ENCODE measurements at places on chromosomes 3 and 15.

DNA sequence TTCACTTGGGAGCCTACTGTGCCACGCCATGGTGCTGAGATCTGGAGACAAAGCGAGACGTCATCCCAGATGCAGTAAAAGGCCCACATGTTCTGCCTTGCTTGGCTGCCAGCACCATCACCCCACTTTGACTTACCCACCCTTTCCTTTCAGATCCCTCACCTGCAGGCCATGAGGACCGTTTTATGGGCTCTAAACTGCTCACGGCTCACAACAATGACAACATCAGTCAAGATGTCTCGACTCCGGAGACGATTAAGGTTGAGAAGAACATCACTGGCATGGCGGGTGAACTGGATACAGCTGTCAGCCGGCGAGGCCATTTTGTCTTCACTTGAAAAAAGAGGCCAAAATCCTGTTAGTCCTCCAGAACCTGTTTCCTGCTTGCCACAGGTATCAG is 11.9 kb downstream of the BCL6 start:
- no peak for DNase-seq

- DNase-seq: no peak
These were observed 192.0 kb downstream of the UBE3A start for GRCh38 chr15:25246641-25247406.

GRCh38 chr15:100728371-100729201 is 126.2 kb downstream of the ASB7 start:
- no peak for DNase-seq

DNA sequence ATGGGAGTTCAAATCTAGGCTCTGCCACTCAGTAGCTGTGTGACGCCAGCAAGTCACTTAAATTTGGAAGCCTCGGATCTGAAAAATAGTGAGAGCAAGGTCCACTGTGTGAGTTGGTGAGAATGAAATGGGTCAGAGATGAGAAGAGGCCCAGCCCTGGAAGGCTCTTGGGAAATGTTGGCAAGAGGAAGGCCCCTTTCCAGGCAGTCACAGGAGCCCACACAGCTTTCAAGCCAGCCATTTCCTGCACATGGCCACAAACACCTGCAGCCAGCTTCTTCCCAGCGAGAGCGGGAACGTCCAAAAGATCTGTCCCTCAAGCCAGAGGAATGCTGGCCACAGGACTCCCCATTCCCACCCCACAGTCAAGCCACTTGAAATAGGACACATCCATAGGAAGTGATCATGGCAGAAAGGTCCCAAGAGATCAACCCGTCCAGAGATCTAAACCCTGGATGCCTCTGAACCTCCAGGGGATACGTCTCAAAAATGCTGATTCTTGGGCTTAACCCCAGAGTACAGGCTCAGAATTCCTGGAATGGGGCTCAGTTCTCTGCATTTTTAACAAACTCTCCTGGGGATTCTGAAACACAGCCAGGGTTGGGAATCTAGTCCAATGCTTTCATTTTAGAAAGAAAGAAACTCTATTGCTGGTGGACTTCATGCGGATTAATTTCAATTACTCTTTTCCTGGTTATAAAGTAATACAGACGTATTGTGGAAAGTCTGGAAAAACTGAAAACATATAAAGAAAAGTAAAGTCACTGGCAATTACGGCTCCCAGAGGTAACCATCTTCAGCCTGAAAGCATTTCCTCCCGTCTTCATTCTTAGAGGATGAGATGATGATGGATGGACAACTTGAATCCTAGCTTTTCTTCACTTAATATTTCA is 35.9 kb downstream of the NTRK3 start:
- no peak for DNase-seq

DNA sequence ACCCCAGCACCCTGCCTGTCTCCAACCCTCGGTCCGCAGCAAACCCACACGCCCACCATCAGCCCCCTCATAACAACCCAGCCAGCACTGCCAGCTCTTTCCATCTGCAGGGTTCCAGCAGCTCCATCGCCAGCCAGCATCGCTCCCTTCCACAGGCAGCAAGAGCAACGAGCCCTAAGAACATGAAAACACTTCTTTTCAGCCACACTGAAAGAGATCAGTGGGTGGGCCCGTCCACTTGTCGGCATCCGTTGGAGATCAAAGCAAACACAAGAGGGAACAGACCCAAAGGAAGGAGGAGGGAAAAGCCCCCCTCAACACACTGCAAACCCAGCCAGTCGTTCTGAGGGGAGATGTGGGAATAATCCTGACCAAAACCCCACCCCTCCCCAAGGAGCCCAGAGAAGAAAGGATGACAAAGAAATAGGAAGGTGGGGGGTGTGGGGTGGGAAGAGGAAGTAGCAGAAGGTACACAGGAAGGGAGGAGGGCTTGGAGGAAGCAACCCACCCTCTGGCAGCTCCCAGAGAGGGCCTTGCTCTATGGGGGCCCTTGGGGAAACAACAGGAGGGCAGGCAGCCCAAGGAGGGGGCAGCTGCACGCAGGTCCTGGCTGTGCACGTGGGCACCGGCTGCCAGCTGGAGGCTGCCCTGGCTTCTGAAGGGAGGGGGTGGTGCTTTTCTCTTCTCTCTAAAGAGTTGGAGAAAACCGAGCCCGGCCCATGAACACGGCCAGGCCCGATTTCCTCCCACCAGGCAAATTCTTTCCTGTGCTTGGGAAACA is 473.6 kb upstream of the PROK2 start:
- no peak for DNase-seq
